ENCODE measurements at places on chromosomes 1 and 21.
A peak's percentile ranks its signal among the peaks of the same experiment; 100 is the strongest.

DNA sequence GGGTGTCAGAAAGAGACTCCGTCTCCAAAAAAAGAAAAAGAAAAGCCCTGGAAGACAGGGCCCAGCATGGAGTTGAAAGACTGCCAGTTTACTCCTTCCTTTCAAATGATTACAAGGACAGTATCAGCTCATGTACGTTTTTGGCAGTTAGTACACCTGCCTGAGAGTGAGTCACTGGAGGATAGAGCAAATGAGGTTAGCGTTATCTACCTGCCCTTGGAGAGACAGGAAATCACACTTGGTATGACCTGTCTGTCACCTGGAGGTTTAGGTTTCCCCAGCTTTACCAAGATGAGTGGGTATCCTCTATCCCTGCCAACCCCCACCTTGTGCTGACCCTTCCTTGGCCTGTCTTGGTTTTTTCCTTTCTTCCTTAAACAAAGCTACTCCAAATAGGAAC is 96.8 kb upstream of the BMP8A start:
- no peak for DNase-seq

- no peak for DNase-seq
Observed at GRCh38 chr1:30046751-30047150, 676.6 kb downstream of the MATN1 start.

- DNase-seq = peak; percentile 24
Observed at GRCh38 chr1:89855413-89856123, 34.7 kb downstream of the LRRC8D start.

DNA sequence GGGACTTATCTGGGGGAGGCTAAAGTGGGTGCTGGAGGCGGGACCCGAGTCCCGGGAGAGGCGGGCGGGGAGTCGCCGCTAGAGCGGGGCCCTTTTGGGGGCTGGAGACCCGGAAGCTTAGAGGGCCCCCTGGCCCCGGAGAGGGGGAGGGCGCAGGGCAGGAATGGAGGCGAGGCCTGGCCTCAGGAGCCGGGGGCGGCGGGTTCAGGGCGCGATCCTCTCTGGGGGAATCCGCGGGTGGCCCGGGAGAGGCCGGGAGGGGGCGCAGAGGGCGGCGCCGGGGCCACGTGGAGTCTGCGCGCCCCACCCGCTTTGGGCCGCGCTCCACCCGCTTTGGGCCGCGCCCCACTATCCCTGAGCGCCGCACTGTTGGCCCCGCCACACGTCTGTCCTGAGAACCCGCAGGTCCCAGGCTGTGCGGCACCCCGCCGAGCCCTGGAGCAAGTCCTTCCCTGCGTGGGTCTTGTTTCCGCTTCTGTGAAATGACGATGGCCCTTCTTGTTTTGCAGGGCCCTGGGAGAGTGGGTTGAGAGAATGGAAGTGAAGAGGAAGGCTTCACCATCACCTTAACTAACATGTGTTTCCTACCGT is 84.4 kb downstream of the NKAIN1 start:
- DNase-seq = no peak

- peak; percentile 66 for DNase-seq
Observed at GRCh38 chr1:17274186-17275170, 25.6 kb downstream of the PADI3 start.

DNA sequence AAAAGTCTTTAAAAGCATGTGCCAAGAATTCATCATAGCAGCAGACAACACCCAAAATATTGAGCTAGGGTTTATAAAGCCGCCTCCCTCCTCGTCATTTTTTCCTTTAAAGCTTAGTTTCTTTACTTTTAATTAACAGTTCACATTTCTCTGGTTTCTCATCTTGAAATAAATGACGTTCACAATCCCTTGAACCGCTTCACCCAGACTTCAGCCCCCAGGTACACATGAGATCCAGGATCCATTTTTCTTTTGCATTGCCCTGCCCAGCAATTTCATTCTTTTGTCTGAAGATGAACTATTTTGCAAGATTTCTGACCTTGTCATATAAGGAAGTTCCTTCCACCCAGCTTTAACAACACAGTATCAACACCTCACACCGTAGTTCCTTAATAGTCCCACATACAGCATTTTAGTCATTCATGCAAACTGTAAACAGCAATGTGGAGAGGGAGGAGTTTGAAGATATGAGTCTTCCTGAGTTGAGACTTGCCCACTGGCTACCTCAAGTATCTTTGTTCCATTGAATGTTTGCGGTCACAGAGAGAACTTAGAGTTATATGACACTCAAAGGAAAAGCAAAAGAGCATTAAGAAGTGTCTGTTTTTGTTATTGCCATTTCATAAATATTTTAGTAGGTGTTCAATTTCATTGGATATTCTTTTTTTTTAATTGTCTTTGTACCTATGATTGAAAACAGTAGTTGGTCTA is 35.3 kb upstream of the CACYBP start:
- no peak for DNase-seq

DNA sequence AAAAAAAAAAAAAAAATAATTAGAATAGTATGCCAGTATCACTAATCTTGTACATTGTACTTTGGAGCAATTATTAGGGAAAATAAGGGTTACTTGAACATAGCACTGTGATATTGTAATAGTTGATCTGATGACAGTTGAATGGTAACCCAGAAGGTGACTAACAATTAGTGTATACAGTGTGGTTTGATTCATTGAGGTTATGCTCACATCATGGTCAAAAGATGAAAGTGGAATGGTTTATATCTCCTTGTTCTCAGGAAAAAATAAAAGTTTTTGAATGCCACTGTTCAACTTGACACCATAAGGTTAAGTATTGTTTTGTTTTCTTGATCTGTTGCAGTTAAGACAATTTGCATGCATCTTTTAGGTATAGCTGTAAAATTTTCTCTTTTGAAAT is 87.0 kb downstream of the GPR52 start:
- no peak for DNase-seq

DNA sequence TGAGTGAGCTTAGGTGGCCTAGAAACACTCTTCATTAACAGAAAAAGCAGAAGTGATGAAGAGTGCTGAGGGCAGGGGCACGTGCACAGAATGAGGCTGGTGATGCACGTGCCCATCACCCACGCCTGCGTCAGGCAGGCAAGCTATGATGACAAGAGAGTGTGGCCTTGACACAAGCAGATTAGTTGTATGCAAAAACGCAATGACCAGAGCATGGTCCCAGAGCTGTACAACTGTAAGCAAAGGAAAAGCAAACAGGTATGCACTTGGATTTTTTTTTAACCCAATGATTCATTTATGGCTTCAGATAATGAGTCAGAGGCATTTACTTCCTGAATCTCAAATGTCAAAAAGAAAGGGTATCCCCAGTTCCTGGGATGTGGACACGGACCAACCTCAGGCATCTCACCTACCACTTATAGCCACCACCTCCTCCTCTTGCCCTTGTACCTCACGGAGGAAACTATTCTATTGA is 9.1 kb upstream of the TMEM61 start:
- peak; percentile 43 for DNase-seq

DNA sequence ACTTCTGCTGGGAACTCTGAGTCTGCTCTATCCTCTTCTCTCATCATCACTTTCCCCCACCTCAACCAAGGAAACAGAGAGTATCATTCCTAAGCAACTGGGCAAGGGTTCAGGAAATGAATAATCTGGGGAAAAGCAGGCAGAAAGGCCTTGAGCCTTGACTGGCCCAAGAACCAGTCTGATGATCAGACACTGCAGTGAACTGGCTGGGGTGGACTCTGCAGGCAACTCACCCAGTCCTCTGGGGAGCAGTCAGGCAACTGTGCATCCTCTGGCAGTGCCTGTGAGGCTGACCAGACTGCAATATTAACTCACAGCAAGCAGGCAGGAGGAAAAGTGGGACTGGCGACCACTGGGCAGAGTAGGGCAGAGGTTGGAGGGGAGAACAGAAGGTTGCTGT is 991 bp downstream of the ANKRD35 start:
- DNase-seq = no peak

GRCh38 chr1:41582004-41582325 is 97.5 kb upstream of the EDN2 start:
- DNase-seq = no peak

DNA sequence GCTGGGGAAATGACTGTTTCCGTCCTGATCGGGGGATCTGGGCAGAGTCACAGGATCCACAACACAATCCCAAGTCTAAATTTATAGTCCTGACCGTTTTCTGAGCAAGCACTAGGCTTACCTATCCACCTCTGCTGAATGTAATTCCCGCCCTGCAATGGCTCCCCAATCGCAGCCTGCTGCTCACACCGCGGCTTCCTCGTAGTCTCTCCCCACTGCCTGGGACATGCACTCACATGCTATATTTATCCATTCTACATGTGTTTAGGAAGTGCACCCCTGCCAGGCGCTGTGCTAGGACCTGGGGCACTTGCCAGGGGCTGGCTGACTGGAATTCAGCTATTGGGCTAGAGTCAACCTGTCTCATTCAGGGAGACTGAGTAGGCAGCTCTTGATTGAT is 246.6 kb upstream of the CSF3R start:
- DNase-seq = no peak

- DNase-seq = no peak
Observed at GRCh38 chr21:20373031-20373430, 625.2 kb upstream of the NCAM2 start.

GRCh38 chr1:19375631-19376400 is 63.7 kb downstream of the SLC66A1 start:
- DNase-seq = no peak

- DNase-seq = no peak
Observed at GRCh38 chr1:39441797-39442196, 49.6 kb upstream of the BMP8A start.

GRCh38 chr1:83882906-83883305 is 116.0 kb downstream of the TTLL7 start:
- DNase-seq = no peak

DNA sequence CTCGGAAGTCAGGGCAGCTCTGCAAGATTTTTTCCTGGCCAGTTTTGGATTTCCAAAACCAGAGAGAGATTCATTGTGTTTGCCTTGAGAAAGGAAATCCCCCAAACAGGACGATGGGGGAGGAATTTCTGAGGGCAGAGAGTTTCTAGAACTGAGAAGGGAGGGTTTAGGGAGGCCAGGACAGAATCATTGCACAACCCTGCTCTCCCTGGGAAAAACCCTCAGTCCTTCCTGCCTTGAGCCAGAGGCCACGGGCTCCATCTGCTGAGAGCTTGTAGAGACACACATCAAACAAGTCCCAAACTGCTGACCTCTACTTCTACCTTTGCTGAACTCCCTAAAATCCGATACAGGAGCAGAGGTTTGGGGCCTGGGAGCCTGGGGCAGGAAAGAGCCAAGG is 99.7 kb downstream of the NMNAT2 start:
- peak; percentile 33 for DNase-seq

- DNase-seq = no peak
Observed at GRCh38 chr1:11364170-11364569, 91.2 kb downstream of the UBIAD1 start.

GRCh38 chr1:96557336-96557735 is 164.2 kb upstream of the PTBP2 start:
- DNase-seq = no peak

- DNase-seq = no peak
Observed at GRCh38 chr1:7152655-7153054, 367.4 kb downstream of the CAMTA1 start.

DNA sequence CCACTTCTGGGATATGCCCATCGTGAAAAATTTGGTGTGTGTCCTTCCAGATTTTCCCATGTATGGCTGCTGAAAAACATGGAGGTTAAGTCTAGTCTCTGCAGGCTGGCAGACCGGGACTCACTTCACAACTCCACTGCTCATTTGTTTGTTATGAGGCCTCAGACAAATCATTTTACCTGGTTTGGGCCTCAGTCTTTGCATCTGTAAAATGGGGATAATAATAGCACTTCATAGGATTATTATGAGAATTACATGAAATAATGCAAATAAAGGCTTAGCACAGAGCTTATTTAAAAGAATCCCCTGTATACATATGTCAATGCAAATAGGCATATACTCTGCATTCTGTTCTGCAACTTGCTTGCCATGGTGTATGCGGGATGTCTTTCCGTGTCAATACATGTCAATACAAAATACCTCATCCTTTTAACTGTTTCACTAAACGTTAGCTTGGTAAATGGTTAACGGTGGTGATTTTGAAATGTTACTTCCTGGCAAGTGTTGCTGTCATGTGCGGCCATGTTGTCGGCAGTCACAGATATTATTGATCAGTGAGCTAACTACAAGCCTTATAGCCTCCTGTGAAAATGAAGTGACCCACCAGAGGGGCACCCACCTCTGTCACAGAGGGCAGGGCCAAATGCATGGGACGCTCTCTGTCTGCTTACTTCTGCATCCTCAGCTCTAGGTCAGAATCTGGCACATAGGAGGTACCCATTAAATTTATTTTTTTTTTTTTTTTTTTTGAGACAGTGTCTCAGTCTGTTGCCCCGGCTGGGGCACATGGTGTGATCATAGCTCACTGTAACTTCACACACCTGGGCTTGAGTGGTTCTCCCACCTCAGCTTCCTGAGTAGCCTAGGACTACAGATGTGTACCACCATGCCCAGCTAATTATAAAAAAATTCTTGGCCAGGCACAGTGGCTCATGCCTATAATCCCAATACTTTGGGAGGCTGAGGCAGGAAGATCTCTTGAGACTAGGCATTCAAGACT is 4.3 kb downstream of the LCK start:
- DNase-seq = no peak

DNA sequence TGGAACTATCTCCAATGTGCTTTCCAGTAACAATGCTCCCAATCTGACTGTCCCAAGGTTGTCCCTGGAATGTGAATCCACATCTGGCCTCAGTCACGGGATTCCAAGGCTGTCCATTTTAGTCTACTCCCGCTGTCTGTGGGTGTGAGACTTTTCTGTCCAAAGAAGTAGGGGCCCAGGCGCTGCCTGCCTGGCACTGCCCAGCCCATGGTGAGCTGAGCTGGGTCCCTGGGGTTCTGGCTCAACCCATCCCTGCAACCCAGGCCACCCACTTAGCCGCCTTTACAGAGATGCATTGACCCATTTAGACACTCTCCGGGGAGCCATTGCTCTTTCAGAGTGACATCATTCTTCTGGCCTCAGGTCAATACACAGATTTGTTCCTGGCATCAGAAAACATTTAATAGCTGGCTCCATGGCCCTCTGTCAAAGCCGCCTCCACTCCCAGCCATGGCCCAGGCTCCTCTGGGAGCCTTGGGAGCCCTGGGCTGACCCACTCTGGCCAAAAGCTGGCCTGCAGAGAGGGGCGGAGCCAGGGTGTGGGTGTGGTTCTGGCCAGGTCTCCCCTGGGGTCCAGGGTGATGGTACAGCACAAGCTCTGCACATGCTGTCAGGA is 47.2 kb upstream of the PAX7 start:
- DNase-seq = no peak
